GM12864 (cell line): ENCODE measurements at places on chromosomes 3 and 15.

DNA sequence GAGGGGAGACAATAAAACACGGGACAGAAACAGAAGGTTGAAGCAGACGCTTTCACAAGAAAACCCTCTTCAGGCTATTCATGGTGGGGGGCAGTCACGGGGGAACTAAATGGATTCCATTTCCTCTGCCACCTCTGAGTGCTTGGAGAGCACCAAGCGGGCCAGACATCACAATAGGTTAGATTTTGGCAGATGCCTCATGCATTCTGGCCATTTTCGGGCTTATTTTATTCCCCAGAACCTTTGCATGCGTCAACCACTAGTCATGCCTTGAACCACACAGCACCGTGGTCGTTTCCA lies 82.2 kb downstream of the RORA start:
- DNase-seq: no peak

DNA sequence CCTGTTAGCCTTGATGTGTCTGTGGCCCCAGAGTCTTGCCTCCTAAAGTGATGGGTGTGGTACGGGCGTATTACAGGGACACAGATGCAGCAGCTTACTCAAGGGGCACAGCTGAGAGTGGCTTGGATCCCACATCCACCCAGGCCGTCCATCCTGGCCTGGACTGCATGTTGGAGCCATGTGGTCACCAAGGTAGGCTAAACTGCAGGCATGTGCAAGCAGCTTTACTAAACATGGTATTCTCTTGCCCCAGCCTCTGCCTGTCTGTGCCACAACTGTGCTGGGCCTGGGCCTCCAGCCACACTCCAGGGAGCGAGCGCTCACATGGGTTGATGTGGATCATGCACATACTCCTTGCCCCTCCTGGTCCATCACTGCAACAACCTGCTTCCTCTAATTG lies 6.1 kb upstream of the GPR62 start:
- no peak for DNase-seq

DNA sequence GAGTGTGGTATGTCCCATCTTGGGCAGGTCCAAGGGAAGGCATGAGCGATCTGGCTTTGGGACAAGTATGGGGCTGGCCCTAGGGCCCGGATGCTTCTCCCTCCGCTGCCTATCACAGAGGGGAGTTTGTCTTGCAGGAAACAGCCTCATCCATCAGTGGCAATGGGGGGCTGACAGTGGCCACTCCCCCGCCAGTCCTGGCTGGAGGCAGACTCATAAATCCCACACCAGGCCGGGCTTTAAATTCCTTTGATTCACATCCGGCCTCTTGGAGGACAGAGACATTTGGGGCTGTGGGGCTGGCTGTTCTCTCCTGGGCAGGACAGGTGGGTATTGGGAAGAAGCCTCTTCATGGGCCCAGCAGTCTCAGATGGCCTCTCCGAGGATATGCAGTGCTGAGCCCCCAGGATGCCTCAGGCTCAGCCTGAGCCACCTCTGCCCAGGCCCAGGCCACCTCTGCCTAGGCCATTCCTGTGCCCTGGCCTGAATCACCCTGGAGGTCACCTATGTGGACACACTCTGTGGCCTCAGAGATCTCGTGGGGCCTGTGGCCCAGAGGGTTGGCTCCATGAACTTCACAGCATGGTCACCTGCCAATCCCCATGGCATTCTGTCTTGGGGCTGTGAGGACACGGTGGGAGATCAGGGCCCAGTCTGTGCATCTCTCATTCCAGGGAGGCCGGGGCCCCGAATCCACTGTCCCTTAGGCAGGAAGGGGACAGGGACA lies 84.2 kb upstream of the GOLGA6L4 start:
- DNase-seq: no peak

DNA sequence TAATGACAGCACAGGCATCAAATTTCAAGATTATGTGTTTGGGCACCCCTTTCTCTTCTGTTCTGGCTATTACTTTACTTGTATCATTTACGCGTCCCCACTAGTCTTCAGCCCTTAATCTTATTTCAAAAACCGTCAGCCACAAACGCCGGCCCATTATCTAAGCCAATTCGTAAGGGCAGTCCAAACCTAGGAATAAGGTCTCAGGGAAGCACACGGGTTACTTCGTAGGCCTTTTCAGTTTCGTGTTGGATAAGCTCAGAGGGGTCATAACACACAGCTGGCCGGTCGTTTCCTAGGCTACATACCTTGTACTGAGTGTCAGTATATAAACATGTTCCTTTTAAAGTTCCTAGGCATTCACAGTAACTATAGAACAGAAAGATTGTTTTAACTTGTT lies 5.1 kb upstream of the DNAAF4 start:
- no peak for DNase-seq

DNA sequence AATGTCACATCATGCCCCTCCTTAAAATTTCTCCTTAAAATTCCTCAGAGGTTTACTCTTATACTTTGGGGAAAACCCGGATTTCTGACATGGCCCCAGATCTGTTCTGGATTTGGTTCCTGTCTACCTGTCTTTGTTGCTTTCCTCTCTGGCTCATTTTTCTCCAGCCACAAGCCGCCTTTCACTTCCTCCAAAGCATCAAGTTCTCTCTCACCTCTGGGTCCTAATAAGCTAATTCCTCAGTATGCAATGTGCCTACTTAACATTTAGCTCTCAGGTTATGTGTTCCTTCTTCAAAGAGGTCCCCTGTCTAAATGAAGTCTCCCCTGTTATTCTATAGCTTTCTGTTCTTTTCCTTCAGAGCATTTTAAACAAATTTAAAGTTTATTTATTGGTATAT lies 16.1 kb downstream of the HMG20A start:
- no peak for DNase-seq

- no peak for DNase-seq
These were observed 8.0 kb downstream of the SH3BP5 start for GRCh38 chr3:15324379-15324808.

GRCh38 chr3:137746808-137747207 lies 17.3 kb upstream of the SOX14 start:
- DNase-seq: no peak

DNA sequence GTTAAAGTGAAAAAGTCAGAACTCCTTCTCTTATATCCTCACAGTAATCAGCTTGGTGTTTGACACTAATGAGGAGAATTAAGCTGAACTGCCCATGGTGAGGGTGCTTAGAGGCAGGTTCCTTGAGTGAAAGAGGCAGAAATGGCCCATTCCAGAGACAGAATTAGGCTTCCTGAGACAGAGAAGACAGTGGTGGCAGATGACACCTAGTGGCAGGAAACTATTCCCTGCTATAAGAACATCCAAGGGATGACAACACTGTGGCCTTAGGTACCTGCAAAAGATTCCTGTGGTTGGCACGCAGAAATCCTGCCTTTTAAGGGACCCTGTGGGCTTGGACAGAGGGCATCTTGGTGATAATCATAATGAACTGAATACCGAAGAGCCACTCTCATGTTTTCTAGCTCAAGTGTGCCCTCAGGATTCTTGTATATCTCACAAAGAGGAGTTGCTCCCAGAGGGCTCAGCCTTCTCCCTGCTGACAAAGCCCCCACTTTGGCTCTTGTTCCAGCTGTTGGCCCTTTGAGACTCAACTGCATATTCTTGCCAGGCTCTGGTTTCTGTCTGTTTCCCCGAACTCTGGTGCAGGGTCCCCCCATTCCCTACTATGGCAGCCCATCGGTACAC lies 56.0 kb downstream of the KBTBD12 start:
- DNase-seq: peak; percentile 47

- DNase-seq: no peak
These were observed 52.0 kb upstream of the CTSH start for GRCh38 chr15:78996894-78997275.

GRCh38 chr3:14488286-14489041 lies 51.7 kb downstream of the GRIP2 start:
- DNase-seq: no peak

DNA sequence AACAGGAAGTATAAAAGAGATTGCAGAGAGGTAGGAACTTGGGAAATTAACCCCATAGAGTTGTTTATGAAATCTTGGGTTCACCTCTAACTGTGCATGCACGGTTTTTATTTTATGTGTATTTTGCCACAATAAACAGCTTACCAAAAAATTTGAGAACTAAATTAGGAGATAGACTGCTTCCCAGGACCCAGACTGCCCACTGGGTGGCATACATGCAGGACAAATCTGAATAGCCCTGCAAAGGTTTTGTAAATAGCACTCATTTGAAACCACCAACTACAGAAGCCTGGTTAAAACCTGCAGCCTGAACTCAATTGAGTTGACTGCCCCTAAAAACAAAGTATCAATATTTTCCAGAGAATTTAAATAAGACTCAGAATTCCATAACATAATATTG lies 96.4 kb upstream of the SLCO2A1 start:
- no peak for DNase-seq
